Activated T-cell treated with anti-CD3 and anti-CD28 coated beads, Interleukin-2, amount 50 U/mL, for 1 hour (primary cell): ENCODE measurements at places on chromosomes 6 and 20.

DNA sequence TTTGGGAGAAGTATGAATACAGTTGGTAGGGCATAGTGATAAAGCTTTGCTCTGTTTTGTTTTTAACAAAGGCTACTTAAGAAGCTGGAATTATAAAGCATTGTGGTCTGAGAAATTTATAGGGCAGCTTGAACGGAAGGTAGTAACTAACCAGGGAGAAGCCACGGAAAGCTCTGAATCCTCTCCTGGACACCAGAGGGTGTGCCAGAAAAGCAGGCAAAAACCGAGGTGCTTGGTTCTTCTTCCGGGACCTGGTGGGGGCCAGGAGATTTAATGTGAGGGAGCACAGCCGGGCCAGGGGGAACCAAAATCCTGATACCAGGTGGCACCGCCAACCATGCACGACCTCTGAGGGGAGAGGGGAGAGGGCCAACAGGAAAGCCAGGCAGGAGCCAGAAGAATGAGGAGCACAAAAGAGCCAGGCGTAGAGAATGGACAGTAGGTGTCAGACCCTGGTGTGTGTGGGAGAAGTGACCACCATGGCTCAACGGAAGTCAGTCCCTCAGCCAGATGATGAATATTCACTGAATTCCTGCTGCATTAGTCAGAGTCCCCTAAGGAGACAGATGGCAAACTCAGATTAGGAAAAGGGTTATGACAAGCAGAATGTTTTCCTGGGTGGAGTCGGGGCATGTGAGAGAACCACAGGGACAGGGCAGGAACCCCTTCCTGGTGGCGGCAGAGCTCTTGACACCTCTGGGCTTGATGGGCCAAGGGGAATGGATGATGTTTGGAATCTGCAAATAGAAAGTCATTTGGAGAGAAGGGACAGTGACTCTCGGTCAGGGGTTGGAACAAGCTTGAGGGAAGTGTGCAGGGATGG is 262.3 kb downstream of the ZNF217 start:
- DNase-seq = no peak

DNA sequence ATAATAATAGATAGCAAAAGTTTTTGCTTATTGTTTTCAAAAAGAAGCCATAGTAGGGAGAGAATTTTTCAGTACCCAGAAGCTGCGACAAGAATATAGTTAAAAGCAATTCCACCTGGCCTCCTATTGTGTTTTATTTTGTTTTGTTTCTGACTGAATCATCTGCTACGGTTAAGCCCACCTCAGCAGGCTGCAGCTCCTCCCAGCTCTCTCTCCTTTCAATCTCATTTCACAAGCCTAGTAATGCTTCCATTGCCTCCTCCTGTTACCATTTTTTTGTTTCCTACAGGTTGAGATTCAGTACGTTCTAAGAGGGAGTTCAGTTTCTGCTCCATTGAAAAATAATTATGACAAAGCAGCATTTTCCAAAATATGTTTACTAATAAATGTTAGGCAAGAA is 77.9 kb downstream of the PCSK2 start:
- DNase-seq = no peak

DNA sequence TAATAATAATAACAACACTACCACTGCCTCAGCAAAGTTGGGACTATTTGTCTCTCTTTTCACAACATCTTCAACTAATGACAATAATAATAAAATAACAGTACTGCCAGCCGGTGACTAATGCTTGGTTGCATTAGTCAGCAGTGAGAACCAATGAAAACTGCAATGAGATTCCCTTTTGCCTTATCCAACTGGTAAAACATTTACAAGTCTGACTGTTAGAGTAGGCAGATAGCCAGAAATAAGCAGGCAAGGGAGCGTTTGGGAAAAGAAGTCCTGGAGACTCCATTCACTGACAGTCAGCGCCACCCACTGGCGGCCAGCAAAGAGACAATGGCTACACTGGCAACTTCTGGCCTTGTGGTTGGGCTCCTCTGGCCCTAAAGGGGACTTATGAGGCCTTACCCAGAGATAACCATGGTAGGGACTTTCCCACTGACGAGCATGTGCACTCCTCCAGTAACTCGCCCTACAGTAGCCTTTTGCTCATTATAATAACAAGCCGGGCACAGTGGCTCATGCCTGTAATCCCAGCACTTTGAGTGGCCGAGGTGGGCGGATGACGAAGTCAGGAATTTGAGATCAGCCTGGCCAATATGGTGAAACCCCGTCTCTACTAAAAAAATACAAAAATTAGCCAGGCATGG is 3.4 kb upstream of the NSFL1C start:
- DNase-seq = no peak

DNA sequence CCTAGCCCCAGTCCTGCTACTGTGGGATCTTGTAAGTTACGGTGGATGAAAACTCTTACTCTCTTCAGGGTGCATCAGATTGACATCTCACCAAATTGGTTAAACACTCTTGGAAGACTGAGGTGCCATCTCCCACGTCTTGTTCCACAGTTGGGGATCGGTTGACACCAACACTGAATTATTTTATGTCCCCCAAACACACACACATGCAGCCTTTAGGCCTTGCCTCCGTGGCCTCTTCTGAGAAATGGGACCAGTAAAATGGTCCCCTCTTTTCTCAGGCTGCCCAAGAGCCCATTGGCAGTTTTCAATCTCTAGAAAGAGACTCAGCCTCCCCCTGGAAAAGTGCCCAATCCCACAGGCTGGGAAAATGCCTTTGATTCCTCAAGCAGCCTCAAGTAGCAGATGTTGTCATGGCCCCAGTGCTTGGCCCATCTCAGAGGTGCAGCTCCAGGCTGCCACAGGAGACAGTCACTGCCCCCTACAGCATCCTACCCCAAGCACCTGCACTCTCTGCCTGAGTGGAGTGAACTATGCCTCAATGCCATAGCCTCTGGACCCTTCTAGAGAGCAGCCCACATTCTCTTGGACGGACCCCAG is 163.9 kb downstream of the ANKRD60 start:
- DNase-seq = no peak

- no peak for DNase-seq
Observed at GRCh38 chr6:138815797-138816528, 20.1 kb downstream of the ECT2L start.

GRCh38 chr20:35238170-35238569 is 11.7 kb downstream of the MMP24 start:
- DNase-seq = no peak

DNA sequence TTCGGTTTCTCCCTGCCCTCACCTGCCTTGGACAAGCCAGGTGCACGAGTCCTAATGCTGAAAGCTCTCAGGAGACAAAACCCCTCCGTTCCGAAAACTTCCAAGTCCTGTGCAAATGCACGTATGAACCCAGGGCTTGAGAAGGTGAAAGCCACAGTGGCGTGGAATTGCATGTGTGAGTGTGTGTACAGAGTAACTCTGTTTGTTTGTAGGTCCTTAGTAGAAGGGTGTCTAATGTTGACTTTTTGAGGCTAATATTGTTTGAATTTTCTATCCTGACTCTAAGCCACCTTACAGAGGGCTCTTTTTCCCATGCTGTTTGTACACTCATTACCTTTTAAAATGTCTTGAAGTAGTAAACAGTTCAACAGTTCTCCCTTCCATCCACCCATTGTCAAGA is 129.1 kb downstream of the FOXA2 start:
- no peak for DNase-seq

- no peak for DNase-seq
Observed at GRCh38 chr6:22643780-22644179, 74.4 kb downstream of the HDGFL1 start.

GRCh38 chr6:135380793-135381192 is 116.7 kb downstream of the AHI1 start:
- no peak for DNase-seq

- DNase-seq = no peak
Observed at GRCh38 chr6:144268794-144269349, 16.3 kb upstream of the UTRN start.

DNA sequence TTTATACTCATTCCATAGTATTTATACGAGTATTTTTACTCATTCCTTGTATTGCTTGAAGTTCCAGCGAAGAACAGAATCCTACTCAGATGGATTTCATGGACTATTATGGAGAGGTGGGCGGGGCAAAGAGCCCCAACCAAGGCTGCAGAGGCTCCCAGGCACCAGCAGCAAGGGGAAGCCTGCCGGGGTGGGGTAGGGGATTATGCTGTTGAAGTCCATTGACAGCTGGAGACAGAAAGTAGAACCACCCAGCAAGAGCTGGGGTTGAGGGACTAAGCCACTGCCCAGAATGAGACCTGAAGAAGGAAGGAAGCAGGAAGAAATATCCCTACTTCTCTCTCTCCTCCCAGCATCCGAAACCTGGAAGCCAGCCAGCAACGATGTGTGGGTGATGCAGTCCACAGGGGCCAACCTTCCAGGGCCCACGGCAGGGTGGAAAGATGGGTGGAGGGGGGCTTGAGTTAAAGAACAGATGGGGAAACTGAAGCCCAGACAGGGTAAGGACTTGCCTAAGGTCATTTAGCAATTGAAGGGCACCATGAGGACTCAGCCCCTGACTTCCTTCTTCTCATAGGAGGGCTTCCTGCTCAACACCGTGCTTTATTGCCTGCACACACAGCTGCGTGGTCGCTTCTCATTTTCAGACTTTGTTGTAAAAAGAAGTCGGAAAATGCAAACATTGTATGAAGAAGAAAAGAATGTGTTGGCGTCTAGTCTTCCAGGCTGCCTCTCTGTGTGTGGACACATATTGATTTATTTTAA is 18.3 kb upstream of the GTSF1L start:
- DNase-seq = no peak
